ENCODE measurements at places on chromosomes 13 and 19.

GRCh38 chr13:98567140-98567539, 9.8 kb downstream of the STK24 start:
- no peak for DNase-seq

DNA sequence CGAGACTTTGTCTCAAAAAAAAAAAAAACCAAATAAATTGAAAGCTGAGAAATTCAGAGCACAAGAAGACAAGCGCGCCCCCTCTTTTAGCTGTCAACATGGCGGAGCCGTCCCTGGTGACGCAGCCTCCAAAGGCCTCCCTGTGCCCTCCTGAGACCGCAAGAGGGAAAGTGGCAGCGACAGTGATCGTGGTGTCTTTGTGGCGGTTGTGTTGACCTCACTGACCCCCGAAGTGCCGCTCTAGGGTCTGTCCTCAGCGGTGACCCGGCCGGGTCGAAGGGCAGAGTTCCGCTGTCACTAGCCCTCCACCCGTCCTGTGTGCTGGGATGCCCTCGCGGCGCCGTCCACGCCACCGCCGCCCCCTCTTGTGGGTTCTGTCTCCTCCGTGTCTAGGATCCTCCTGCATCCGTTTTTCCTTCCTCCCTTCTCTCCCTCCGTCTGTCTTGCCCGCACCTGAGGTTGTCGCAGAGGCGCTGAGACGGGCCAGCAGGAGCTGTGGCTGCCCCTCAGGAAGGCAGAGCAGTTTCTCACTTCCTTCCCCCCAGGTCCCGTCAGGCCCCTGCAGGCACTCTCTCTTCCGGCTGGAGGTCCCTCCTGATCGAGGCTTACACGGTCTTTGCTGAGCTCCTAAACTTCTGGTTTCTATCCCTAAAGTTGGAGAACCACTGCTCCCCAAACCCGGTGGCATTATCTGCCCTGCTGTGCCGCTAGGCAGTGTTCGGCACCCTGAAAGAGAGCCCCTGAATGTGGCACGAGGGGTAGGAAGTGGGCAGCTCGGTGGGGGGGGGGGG, 7.2 kb downstream of the UHRF1 start:
- peak; percentile 91 for DNase-seq

- no peak for DNase-seq
These were observed 125.9 kb downstream of the COG6 start for GRCh38 chr13:39781381-39781780.

- no peak for DNase-seq
These were observed 2.8 kb downstream of the TMEM150B start for GRCh38 chr19:55322204-55322885.

DNA sequence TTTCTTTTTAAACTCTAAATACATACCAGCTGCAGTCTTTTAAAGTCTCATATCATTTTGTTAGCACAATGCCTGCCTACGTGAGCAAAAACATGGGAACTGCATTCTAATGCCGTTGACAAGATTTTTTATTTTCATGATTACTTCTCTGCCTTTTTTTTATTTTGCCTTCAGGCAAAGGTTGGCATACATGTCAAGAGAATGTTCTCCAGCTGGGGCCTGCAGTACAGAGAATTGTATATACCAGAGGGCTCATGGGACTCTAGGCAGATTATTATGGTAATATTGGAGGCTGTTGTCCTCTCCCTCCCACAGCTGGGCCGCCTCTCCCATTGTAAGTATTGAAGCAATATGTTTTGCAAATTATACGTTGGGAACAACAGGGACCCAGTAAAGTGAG, 53.9 kb upstream of the OBI1 start:
- no peak for DNase-seq

- DNase-seq: no peak
These were observed 1.0 kb upstream of the CKM start for GRCh38 chr19:45323671-45324081.

DNA sequence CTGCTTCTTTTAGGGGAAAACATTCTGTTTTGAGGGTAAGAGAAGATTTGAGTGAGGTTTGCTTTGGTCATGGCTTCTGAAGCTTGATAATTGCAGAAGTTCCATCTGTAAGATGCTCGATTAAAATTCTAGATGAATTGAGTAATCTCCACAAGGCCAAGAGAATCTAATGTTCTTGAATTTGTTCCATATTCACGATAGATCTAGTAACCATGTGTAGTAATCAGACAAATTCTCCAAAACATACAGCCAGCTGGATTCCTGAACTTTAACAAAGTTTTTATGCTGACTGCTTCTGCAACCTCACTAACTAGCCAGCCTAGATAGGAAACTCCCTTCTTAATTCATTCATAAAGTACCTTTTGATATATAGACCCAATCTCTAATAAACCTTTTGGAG, 92.7 kb downstream of the COL4A2 start:
- no peak for DNase-seq

- no peak for DNase-seq
These were observed 438 bp downstream of the PRKCSH start for GRCh38 chr19:11435833-11436313.

- peak; percentile 23 for DNase-seq
These were observed 7.7 kb upstream of the TMEM161A start for GRCh38 chr19:19145684-19146608.

DNA sequence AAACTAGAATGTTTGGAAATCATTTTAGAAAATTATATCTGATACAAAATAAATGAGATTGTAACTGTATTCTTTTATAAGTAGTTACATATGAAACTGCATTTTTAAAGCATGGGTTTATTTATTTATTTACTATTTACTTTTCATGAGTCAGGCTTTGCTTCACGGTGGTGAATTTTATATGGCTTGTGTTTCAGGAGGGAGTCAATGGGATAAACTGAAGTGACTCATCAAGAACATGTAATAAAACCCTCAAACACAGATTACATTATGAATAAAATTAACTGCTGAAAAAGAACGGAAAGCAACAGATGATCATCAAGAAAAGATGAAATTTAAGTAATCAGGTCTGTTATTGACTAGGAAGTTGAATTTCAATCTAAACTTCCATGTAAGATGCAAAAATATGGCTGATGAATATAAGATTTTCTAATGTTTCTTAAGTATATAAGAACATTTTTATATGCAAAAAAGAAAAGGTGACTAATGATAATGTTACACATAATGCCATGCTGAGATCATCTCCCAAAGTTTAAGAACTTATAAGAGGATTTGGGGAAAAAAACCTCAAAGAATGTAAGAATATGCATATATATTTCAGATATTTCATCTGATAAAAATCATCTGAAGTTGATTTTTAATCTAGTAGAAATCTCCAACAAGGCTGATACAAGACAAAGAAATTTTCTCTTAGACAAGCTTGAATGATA, 383.6 kb downstream of the SLITRK1 start:
- DNase-seq: no peak

- no peak for DNase-seq
These were observed 41.4 kb downstream of the DEDD2 start for GRCh38 chr19:42175952-42176648.

GRCh38 chr13:25821776-25822175, 230.0 kb downstream of the SHISA2 start:
- DNase-seq: no peak

GRCh38 chr19:16135430-16136127, 7.9 kb upstream of the HSH2D start:
- no peak for DNase-seq

- no peak for DNase-seq
These were observed 36.3 kb upstream of the TFDP1 start for GRCh38 chr13:113548171-113548641.

GRCh38 chr13:43749503-43749902, 37.3 kb downstream of the ENOX1 start:
- DNase-seq: no peak

DNA sequence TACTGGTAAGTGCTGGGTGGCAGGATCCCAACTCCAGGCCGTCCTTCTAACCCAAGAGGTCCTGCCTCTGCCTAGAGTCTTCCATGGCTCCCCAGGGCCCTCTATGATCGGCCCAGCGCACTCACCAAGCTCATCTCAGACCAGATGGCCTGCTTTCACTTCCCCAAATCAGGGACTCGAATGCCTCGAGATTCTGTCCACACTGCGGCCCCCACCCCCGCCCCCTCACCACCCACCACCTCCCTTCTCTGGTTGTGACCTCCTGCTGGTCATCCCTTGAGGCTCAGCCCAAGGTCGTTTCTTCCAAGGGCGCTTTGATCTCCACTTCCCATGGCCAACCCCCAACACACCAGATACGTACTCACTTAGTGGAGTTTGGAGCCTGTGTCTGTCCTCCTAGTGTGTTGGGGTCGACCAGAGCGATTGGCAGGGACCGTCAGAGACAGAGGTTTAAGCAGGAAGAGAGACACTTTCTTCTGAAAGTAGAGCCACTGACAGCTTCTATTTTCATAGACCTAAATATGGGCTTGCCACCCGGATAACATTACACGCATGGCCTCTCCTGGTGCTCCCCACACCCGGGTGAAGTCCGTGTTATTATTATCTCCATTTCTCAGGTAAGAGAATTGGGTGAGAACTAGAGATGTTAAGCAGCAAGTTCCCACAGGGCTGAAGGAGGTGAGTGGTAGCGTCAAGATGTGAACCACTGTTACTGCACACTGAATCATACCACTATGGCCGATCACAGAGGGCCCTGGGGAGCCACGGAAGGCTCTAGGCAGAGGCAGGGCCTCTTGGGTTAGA, at the start of gene FCER2:
TSS of gene FCER2 (minus strand) at position 478 of the 804 bp plus-strand sequence. CDS start 2,371 bp downstream, outside the sequence.
- no peak for DNase-seq

DNA sequence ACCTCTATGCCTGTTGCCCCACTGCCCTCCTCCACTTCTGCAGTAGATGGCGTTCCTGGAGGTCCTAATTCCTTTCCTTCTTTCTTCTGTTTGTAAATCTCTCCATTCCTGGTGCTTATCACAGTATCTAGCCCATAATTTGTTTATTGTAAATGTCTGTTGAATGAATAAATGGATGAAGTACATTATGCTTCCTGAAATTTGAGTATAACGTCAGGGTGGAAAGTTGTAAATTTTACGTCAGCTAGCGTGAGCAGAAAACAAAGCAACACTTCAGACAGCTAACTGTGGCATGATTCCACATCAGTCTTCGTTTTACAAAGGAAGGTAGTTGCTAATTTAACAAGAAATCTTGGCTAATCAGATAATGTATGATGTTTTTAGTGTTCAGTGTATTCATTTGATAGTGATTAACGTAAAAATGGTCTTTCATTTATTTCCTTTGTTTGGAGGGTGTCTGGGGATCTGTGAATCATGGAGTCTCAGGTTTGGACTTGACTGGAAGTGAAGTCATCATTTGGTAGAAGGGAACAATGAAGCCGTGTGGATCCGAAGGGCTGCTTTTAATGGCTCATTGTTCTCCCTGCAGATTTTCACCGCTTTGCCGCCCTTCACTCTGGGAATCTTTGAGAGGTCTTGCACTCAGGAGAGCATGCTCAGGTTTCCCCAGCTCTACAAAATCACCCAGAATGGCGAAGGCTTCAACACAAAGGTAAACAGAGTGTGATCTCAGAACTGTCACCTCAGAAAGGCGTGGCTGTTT, 215.1 kb downstream of the SHISA2 start:
- DNase-seq: no peak

DNA sequence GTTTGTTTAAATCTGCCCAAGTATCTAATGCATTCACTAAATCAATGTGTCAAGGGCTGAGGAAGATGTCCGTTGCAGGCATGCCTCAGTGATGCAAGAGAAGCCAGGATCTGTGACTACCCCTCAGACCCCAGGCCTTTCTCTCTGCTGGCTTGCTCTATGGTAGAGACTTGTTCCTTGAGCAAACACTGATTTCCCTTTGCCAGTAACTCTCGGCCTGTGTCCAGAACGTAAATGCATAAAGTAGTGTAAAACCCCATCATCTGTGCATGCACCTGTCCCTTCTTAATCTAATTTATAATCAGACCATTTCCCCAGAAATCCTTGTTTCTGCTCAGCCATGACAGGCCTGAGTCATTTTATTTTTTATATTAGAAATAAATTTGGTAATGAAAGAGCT, 28.7 kb upstream of the FRY start:
- DNase-seq: no peak

GRCh38 chr19:29711584-29712132, 3.4 kb downstream of the C19orf12 start:
- no peak for DNase-seq

- no peak for DNase-seq
These were observed 85.9 kb upstream of the SOX1 start for GRCh38 chr13:111981006-111981405.

- DNase-seq: no peak
These were observed 88.3 kb downstream of the DOCK9 start for GRCh38 chr13:98889419-98890085.

- DNase-seq: no peak
These were observed 93.2 kb downstream of the LHFPL6 start for GRCh38 chr13:39509616-39510315.

DNA sequence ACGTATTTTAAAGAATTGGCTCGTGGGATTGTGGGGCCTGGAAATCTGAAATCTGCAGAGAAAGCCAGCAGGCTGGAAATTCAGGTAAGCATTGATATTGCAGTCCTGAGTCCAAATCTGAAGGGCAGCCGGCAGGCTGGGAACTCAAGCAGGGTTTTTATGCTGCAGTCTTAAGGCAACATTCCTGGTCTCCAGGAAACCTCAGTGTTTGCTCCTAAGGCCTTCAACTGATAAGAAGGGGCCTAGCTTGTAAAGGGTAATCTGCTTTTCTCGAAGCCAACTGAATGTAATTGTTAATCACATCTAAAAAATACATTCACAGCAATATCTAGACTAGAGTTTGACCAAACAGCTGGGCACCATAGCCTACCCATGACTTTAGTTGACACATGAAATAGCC, 154.4 kb downstream of the EFNB2 start:
- DNase-seq: no peak

GRCh38 chr13:73059460-73060250, 850 bp downstream of the KLF5 start:
- no peak for DNase-seq

DNA sequence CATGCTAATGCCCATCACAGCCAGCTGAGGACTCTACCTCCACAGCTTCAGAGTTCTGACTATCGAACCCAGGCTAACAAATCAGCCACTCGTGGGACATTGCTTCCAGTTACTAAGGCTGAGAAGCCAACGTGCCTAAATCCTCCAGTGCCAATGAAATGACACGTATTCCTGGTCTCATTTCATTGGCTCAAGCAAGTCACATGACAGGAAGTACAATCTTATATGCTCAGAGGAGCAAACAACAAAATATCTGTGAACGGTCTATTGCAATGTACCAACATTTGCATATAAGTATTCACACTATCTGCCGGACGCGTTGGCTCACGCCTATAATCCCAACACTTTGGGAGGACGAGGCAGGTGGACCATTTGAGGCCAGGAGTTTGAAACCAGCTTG, 12.8 kb upstream of the IZUMO2 start:
- DNase-seq: no peak

GRCh38 chr19:2476451-2477140, 669 bp downstream of the GADD45B start:
- no peak for DNase-seq

GRCh38 chr13:40776681-40777165, 5.7 kb upstream of the MRPS31 start:
- peak; percentile 54 for DNase-seq

DNA sequence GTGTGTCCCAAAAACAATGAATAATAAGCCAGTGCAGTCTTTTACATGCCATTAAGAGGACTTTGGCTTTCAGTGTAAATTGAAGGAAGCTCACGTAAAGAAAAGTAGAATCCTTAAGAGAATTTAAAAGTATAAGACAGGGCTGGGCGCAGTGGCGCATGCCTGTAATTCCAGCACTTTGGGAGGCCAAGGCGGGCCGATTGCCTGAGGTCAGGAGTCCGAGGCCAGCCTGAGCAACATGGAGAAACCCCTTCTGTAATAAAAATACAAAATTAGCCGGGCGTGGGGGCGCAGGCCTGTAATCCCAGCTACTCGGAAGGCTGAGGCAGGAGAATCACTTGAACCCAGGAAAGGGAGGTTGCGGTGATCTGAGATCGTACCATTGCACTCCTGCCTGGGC, 17.9 kb upstream of the ZNF253 start:
- DNase-seq: no peak

GRCh38 chr19:8484331-8484894, 18.0 kb downstream of the PRAM1 start:
- no peak for DNase-seq
